Endodermal cell (in vitro differentiated cells): ENCODE measurements at places on chromosomes 5 and 9. TPM values are rescaled to one million over a fixed set of nuclear protein-coding genes. Genes with fewer than 3 reads are reported as not detected.

DHX29 gene
- total RNA-seq, result 26.7 and 29.0 TPM in 2 replicates

SPATA31D4 gene
- not detected in 3 replicates for total RNA-seq

TAF11L5 gene
- total RNA-seq, result not detected in 2 replicates

LRRC14B gene
- not detected in 2 replicates for total RNA-seq

AGPAT2 gene
- 39.8 and 41.8 TPM in 2 replicates for total RNA-seq

CCDC192 gene
- total RNA-seq, result 0.48 TPM in 1 of 2 replicates, not detected in the other

WNT8A gene
- 0.49 to 0.88 TPM (median 0.68 TPM) in 3 replicates for total RNA-seq

TLR4 gene
- total RNA-seq, result 0.07 TPM in 2 replicates

SLC22A4 gene
- total RNA-seq, result 0.75 TPM in 1 of 3 replicates, not detected in the others

AQP3 gene
- total RNA-seq, result 2.5 to 4.5 TPM (median 2.7 TPM) in 3 replicates

ITK gene
- total RNA-seq, result 0.38 to 0.40 TPM in 2 of 3 replicates, not detected in the other
